NCI-H1694 (cell line): ENCODE measurements at places on chromosomes 5 and 9.

- peak; percentile 63 for DNase-seq
These were observed 639.0 kb downstream of the CCDC171 start for GRCh38 chr9:16191691-16192402.

GRCh38 chr5:109196087-109196822, 213.5 kb downstream of the PJA2 start:
- DNase-seq: no peak

- no peak for DNase-seq
These were observed 1.0 kb downstream of the KLF9 start for GRCh38 chr9:70413464-70413798.

DNA sequence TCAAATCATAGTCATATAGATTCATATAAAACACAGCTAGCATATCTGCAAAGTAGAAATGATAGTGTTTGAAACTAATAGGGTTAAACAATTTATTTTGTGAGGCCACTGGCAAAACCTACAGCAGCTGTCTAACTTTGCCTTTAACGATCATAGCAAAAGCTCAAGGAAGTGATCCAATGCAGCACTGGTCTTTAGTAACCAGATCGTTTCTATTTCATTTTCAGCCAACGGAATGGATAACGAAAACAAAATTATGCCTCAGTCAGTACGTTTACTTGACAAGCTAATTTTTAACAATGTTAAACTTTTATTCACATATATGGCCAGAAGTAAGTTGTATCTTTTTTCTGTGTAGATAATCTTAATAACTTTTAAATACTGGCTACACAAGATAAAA, 17.7 kb downstream of the MLLT3 start:
- no peak for DNase-seq

DNA sequence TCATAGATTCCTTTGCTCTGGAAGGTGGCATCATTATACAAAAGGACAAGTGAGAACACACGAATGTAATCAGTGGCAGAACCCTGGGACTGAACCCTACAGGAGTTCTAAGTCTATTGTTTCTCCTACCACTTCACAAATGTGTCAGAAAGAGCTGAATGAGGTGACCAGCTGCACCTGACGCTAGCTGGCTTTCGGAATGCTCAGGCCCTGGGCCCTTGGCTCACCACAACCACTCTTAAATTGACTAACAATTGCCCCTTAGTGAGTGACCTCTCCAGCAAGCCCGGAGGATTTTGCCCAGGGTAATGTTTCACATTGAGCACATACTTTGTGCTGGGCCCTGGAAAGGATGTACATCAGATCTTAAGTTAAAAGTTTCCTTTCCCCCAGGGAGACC, 41.2 kb upstream of the ABCA1 start:
- DNase-seq: no peak

DNA sequence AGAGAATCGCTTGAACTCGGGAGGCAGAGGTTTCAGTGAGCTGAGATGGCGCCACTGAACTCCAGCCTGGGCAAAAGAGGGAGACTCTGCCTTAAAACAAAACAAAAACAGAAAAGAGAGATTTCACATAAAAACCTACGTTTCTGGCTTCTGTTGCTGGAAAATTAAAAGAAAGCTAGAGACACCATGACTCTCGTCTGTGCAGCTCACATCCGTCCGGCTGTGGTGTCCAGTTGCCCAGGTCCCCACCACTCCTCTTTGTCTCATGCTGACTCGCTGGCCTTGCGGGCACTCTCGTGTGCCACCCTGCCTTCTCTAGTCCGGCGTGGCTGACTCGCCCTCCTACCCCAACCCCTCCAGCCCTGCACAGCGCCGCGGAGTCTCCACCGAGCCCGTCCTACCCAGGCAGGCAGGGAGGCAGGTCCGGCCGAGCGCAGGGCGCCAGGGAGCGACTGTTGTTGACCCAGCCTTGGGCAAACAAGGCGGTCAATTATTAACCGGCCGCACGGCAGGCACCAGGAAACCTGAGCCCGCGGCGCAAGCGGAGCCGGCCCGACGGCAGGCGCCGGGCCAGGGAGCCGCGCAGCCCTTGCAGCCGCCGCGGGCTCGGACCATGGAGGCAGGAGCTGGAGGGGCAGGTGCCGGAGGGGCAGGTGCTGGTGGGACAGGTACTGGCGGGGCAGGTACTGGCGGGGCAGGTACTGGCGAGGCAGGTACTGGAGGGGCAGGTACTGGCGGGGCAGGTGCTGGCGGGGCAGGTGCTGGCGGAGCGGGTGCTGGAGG, at the start of gene PRRT1B:
PRRT1B (plus strand) TSS at position 521 of the 783 bp plus-strand sequence; CDS start at position 614, 93 bp downstream.
- DNase-seq: no peak

- DNase-seq: no peak
These were observed 2.5 kb downstream of the EGFL7 start for GRCh38 chr9:136665111-136665703.

DNA sequence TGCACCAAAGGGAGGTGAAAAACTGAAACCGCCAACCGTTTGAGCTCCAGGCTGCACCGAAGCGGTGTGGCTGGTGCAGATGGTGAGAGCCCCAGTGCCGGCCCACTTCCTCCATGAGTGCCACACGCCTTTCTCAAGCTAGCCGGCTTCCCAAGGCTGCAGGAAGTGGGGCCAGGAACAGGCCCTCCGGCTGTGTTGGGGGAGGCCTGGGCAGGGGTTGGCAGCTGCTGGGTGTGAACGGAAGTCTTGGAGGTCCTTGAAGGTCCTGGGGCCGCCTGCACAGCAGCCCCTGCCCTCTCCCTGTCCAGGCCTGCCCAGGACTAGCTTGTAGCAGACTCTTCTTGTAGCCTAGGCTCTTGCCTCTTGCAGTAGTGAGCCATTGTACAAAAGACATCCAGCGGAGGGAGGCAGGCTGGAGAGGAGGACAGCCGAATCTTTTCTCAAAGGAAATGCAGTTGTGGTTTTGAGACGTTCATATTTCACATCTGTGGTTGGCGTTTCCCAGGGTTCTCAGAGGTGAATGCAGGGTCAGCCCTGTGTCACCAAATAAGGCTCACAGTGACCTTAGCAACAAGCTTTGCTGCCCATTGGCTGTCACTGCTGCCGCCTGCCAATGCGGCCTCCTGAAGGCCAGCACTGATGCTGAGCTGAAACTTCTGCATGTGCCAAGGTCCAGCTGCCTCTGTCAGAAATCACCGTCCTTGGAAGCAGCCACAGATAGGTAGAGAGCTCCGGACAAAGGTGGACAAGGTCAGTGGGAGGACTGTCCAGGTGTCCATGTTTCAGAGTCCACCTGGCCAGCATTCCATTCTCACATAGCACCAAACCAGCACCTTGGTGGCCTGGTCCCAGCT, 23.9 kb downstream of the IRF1 start:
- no peak for DNase-seq

DNA sequence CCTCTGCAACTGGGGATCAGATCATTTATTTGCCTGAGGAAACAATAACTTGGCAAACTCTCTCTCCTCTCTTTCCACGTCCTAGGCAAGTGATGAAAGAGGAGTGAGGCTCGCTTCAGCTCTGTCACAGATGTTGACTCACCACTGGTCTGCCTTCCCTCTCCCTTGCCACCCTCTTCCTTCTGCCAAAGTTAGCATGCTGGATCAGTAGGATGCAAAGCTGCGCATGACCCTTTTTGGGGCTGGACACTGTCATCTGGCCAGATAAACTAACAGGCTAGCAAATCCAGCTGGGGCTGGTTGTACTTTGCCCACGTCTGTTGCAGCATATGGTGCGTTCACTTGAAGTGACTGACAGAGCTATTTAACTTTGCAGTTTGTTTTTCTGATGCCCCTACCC, 36.2 kb upstream of the SMARCA2 start:
- DNase-seq: peak; percentile 66

- no peak for DNase-seq
These were observed 180.9 kb upstream of the SLC24A2 start for GRCh38 chr9:19969721-19970120.

DNA sequence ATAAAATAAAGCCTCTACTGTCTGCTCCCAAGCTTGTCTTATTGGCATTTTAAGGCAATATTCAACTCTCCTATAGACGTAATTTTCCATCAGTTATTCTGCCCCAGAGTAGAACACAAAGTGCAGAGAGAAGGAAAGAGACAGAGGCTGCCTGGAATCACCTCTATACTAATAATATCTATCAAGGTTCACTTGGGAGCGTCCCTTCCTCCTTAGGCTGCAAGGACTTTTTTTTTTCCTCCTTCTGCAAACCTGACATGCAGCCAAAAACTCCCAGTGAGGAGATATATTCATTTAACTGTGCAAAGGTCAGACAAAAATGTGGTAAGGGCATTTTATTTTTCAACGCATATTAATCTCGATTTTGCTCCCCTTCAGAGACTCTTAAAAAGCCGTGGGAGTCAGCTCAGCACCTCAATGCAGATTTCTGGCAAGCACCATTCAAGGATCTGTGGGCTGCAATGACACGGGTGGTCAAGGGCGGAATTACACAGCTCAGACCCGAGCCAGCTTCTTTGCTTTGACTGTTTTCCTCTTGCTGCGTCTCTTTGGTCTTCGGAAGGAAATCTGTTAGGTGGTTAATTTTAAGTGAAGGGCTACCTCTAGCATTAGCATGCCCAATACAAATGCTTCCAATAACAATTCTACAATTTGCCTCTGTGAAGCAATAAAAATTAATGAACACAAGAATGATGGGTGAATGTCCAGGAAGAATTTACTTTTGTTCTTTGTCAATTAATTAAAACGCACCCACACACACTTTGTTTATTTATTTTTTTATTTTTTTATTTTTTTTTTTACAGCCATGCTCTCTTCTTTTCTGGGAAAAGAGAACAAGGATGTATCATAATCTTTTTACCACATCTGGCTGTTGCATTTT, 587.7 kb upstream of the GRAMD2B start:
- no peak for DNase-seq

DNA sequence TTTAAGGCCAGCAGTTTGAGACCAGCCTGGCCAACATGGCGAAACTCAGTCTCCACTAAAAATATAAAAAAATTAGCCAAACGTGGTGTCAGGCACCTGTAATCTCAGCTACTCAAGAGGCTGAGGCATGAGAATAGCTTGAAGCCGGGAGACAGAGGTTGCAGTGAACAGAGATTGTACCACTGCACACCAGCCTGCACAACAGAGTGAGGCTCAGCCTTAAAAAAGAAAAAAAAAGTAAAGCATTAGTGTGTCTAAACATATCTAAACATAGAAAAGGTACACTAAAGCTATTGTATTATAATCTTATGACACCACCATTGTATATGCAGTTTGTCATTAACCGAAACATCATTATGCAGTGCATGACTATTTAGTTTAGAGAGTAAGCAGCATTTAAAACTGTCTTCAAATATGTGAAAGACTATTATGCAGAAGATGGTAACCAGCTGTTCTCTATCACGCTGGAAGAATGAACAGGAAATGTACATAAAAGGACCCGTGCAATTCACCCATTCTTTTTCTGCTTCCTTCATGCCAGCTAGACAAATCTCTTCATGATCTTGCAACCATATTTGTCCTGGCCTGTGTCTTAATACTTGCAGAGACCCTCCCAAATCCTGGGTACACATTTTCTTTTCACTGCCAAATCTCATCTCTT, 58.6 kb downstream of the ITGA1 start:
- DNase-seq: no peak

DNA sequence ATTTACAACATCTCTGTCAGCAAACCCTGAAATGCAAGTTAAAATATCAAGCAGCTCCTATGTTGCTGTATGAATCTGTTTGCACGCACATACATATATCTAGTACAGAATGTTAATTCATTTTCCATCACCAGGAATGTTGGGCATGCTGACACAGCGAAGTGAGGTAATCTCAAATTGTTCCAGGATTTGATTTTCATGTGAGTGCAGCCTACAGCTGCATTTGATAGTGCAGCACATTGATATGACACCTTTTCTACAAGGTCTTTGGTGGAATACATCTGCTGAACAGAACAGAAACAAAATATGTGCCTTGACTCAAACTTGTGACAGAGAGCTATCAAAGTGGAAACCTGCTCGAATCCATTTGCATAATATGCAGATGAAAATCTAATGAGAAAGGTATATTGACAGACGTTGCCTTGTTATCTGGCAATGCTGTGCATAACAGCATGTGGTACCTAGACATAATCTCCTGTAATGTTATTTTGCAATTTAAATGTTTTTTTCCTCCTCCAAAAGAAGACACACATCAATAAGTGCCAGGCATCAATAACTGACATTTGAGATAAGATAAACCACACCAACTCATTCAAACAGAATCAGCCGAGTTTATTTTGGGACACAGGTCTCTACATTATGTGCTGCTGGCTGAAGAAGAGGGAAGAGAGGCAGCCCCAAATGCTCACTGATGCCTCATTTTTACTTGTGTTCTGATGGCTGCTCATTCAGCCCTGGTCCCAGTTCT, 512.2 kb downstream of the ZNF608 start:
- DNase-seq: no peak

DNA sequence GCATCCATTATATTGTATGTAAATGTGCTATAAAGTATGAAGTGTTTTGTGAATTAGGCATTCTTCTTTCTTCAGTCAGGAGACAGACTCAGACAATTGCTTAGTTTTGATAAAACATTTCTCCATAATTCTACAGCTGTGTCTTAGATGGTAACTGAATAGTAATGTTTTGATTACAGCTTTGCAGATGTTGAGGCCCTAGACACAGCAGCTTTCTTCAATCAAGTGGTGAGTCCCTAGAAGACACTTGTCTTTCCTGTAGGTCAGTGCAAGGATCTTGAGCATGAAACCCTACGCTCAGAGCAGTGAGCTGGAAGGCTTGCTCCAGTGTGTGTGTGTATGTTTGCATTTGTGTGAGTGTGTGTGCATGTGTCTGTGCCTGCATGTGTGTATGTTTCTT, 46.8 kb upstream of the CD180 start:
- DNase-seq: no peak

DNA sequence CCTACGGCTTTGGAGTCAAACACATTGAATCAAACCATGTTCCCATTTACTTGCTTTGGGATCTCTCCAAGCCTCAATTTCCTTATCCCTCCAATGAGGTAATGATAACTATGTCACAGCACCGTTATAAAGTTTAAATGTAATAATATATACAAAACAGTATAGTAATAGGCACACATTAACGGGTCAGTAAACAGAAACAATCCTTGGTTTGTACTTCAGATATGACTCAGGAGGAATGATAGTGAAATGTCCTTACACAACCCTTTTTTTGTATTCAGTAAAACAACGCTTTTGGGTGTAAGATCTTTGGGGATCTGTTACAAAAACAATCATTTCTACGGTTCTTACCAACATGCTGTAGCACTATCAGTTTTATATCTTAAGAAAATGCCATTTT, 178.5 kb upstream of the GNA14 start:
- DNase-seq: no peak

- no peak for DNase-seq
These were observed 14.1 kb downstream of the UGT3A2 start for GRCh38 chr5:36052538-36052937.

GRCh38 chr5:40549616-40550015, 130.1 kb upstream of the PTGER4 start:
- no peak for DNase-seq

DNA sequence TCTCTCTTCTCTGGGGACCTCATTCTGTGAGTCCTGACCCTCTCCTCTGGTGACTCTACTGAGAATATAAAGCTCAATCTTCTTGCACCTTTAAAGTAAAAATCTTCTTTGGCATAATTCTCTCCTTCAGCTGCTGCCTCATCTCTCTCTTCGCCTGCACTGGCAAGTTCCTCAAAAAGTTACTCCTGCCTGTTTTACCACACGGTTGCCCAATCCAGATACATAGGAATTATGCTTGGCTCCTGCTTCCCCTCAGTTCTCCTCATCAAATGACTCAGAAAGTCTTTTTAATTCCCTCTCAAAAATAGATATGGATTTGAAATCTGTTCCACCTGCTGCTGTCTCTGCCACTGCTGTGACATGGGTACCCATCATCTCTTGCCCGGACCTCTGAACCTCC, 14.4 kb upstream of the HRCT1 start:
- no peak for DNase-seq

GRCh38 chr5:134041570-134042411, 37.0 kb upstream of the VDAC1 start:
- no peak for DNase-seq

GRCh38 chr5:39076757-39077728, 2.8 kb upstream of the RICTOR start:
- DNase-seq: no peak
